NCI-H1048 (cell line): ENCODE measurements at places on chromosomes 11 and 22.

DNA sequence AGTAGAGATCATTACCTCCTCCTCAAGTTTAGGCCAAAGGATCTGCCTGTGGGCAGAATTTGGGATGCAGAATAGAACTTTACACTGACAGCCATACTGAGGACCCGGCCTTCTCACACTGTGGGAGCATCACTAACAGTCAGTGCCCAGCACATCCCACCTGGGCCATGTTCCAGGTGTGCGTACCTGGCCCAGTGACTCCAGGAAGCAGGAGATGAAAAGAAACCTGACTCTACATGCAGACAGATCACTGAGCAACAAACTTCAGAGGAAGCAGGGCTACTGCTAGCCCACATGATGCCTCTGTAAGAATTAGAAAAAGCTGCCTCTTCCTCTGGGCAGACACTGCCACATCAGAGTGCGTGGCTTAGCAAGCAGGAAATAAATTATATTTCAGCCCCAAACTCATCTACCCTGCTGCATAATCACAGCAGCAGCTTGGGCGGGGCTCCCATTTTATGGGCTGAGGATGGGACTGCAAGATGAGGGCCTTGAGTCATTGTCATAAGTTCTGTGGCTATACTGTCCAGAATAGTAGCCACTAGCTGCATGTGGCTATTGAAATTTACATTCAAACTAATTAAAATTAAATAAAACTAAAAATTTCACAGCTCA is 6.0 kb upstream of the LMO2 start:
- no peak for DNase-seq

GRCh38 chr22:47034905-47035419 is 272.5 kb downstream of the TBC1D22A start:
- no peak for DNase-seq

- DNase-seq, result no peak
These were observed 1.6 kb downstream of the RNF26 start for GRCh38 chr11:119335655-119336543.

DNA sequence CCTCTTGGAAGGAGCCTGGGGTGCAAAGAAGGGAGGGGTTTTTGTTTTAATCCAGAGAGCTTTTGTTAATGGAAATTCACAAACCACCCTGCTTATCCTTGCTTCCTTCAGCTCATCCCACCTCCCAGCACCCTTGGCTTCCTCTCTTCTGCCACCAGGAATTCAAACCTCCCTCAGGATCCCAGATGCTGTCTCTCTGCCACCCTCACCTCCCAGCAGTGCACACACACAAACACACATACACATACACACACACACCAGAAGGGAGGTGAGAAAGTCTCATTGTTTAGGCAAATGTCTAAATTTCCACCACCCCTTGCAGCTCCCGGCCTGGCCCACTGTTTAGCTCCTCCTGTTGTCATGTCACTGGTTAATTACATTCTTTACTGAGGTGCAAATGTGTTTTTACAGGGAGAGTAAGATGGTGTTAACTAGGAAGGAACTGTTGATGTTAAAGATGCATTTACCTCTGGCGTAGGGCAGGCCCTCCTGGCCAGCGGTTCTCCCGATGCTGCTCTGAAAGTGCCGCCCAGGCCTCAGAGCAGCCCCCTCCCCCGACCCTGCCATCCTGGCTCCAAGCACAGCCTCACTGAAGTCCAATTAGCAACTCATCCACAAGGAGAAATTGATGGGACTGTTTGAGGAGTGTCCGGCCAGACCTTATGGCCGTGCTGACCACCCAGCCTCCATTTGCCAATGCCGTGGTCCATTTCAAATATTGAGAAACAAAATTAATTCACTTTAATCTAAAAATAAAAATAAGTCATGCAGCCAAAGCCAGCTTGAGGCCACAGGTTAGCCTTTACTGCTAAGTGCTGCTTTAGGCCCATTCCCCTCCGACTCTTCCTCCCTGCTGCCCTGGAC is 165.4 kb downstream of the FEZ1 start:
- DNase-seq, result no peak

GRCh38 chr22:39360674-39361413 is 11.1 kb downstream of the SYNGR1 start:
- DNase-seq, result no peak

- no peak for DNase-seq
These were observed 2.6 kb downstream of the ACER3 start for GRCh38 chr11:76863196-76863777.

DNA sequence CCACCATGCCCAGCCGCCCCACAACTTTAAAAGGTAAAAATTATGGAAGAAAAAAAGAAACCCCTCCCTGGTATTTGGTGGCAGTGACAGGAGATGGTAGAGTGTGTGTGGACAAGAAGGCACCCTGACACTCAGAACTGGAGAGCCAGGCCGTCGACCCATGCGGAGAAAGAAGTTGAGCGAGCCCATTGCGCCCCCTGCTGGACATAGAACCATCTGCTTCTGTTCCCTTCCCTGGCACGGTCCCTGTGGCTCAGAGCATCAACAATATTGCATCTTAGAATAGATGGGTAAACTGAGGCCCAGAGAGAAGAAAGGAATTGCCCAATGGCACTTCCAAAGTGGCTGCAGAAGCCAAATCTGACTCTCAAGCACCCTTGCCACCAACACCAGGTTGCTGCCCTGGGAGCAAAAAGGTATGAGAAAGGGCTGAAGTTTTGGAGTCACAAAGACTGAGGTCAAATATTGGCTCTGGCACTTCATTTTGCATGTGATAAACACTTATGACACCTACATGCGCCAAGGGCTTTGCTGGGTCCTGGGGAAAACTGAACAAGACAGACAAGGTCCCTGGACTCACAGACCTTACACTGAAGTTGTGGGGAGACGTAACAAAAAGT is 8.6 kb downstream of the MRPL11 start:
- peak; percentile 8 for DNase-seq

DNA sequence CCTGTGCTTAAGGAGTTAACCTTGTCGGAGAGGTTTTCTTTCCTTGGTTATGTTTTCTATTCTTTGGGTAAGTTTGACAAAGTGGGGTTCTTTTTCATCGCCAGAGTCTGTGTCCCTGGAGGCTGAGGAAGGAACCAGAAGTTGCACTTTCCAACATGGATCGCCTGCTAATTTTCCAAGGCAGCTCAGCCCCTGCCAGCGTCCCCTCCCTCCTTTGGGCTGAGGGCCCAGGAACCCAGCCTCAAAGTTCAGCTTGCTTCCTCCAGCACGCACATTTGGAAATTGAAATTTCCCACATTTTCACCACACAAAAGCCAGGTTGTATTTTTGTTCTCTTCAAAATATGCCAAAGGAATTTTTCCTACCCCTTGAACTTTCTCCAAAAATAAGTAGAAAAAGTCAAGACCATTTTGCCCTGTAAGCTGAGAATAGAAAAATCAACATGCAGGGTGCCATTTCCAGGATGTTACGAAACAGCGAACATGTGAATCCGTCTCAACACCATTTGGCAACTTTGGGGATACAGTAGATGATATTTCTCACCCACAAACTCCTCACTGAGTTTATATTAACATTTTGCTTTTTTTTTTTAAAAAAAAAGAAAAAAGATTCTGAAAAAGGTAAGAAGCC is 343.5 kb downstream of the TENM4 start:
- no peak for DNase-seq

DNA sequence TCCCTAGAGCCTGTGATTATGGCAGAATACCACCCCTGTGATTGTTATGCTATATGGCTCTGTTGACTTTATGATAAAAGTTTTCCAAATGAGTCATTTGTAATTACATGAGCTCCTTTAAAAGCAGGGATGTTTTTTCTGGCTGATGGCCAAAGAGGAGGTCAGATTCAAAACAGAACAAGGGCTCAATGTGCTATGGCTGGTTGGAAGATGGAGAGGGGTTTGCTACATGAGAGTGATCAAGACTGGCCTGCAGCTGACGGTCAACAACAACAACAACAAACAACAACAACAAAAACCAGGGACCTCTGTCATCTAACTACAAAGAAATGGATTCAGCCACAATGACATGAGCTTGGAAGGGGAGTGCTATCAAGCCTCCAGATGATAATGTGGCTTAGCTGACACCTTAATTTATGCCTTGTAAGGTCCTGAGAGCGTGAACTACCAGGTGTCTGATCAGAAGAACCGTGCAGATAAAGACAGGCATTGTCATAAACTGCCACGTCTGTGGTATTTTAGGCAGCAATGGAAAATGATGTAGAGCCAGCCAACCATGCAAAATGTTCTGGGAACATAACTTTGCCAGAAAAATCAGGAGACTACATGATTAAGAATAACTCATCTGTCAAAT is 47.2 kb downstream of the PIWIL3 start:
- DNase-seq, result no peak

GRCh38 chr11:2697866-2698265 is 1.9 kb downstream of the KCNQ1OT1 start:
- DNase-seq, result no peak

DNA sequence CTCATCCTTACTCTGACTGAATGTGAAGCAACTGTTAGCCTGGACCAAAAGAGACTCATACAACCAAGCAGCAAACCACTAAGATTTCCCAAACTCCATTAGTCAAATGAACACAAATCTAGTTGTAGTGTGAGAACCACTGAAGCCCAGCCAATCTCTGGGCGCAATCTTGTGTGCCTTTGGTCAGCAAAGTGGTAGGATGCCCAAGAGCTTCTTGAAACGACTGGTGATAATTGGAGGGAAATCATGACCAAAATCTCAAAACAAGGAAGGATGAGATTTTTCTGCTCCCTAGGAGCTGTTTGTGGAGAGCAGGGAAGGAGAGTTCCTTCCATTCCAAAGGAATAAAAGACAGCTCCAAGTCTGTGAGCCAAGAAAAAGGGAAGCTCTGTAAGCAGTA is 24.0 kb downstream of the F2 start:
- DNase-seq, result no peak

- DNase-seq, result no peak
These were observed 32.5 kb downstream of the ALX4 start for GRCh38 chr11:44277196-44278090.

GRCh38 chr11:30431127-30431814 is 108.4 kb downstream of the ARL14EP start:
- DNase-seq, result no peak

GRCh38 chr22:36940676-36941075 is 27.2 kb downstream of the CSF2RB start:
- no peak for DNase-seq

DNA sequence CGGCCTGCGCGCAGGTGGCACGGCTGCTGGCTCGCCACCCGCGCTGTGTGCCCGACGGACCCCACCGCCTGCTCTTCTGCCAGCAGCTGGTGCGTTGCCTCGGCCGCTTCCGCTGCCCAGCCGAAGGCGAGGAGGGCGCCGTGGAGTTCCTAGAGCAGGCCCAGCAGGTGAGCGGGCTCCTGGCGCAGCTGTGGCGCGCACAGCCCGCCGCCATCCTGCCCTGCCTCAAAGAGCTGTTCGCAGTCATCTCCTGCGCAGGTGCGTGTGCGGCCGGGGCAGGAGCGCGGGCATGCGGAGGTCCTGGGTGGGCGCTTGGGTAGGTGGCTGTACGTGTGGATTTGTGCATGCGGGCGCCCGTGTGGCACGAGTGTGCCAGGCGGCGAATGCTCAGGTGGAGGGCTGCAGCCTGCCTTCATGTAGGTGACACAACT is 8.0 kb downstream of the USP35 start:
- DNase-seq, result no peak

DNA sequence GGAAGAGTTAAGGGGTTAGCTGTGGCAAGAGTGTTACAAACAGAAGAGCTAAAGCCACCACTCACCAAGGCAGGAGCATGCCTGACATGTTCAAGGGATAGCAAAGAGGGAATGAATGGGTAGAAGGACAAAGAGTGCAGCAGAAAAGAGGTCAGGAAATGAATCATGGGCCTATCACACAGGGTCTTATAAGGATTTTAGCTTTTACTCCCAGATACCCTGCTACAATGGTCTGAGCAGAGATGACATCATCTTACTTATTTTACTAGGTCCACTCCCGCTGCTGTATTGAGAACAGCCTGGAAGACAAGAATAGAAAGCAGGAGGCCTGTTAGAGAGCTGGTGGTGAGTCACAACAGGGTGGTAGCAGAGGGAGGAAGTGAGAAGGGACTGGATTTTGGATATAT is 9.8 kb downstream of the TRAF6 start:
- no peak for DNase-seq

GRCh38 chr11:96741068-96741467 is 351.3 kb downstream of the JRKL start:
- DNase-seq, result no peak

GRCh38 chr22:24731761-24732160 is 42.8 kb downstream of the PIWIL3 start:
- no peak for DNase-seq

DNA sequence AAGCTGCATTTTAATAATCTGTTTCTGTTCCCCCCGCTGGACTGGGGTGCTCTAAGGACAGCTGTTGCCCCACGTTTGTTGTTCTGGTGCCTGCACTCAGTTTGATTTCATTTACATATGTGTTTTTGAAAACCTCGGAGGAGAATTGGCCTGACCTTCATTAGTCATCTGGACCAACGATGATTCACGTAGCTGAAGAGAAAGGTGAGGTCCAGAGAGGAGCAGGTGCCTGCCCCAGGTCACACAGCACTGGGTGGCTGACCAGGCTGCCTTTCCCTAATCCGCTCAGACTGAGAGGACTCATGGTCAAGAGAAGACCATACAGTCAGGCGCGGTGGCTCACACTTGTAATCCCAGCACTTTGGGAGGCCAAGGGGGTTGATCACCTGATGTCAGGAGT is 3.8 kb downstream of the CSDC2 start:
- no peak for DNase-seq

DNA sequence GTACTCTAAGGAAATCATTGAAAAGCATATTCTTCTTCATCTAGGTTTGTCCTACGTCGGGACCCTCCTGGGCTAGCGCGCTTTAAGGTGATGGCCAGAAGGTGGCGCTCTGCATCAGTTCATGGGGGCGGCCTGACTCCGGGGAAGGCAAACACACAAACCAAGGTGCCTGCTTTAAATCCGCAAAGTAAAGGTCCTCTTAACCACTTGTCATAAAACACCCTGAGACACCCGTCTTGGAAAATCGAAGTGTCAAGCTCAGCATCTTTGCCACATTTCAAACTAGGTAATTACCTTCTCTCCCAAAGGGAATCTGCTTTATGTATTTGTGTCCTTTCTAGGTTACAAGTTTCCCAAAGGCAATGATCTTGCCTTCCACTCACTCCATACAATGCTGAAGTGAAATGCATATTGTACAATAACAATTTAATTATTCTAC is 33.9 kb downstream of the LMO2 start:
- peak; percentile 49 for DNase-seq

DNA sequence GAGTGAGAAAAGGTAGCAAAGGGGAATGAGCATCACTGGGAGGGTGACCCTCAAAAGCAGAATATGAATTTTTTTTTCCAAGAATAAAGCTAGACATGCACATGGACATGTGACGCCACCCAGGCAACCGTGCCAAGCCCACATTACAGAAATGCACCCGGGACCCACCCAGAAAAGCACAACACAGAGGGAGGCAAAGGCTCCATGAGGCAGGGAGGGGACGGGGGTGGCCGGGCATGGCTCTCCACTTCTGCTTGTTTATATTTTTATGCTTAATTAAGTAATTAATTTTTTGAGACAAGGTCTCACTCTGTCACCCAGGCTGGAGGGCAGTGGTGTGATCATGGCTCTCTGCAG is 1524.3 kb downstream of the BRD1 start:
- DNase-seq, result no peak

DNA sequence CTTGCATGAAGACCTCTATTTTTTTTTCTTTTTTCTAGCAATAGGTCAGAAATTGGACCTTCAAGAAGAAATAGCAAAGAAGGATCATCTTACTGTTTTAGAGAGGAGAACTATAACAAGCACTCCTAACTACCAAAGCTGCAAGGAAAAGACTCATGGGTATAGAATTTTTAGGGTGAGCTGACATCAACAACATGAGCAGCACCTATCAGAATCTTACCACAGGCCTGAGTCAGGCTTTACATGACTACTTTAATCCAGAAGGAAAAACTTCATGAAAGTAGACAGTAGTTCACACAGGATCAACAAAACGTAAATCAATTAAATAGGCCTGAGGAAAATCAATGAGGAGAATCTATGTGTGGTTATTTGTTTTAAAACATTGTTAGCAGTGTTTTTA is 130.5 kb downstream of the FAM76B start:
- DNase-seq, result no peak
